ENCODE measurements at places on chromosomes 3 and 15.

GRCh38 chr3:120983841-120984240 lies 75.8 kb downstream of the STXBP5L start:
- DNase-seq, result no peak

DNA sequence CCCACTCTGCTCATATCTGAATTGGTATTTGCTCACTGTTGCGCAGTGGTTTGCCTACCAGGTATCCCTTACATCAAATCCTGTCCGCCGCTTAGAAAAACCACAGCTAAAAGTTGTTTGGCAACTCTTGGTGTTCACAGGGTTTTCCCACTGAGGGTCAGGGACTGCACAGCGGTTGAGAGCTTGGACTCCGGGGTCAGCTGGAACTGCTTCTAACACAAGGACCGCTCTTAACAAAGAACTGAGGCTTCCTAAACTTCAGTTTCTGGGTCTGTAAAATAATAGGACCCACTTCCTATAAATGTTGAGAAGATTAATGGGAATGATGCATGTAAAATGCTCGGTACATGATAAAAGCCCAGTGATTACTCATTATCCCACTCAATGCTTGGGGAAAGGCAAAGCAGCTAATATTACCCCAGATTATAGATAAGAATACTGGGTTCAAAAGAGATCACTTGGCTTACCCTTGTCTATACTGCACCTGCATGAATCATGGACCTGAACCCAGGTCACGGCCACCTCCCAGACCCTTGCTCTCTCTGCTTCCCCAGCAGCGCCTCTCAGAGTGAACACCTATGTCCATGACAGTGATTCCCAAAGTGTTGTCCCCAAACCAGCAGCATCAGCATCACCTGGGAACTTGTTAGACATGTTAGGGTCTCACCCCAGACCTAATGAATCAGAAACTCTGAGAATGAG lies 36.1 kb downstream of the LIPC start:
- DNase-seq, result no peak

DNA sequence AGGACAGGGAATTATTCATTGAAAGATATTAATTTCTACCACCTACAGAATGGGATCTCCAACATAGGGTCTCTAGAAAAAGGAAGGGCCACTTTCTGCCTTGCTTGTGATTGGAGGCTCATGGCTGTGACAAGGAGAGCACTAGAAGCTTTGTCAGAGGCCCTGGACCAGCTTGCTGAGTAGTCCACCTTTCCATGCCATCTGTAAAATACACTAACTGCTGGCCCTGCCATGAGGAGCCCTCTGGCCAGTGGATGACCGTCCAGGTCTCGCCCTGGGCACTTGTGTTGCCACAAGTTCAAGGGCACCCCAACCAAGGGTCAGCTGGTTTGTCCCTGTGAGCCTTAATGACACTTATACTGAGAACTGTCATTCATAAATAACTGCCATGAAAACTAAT lies 1.6 kb upstream of the SYNM start:
- no peak for DNase-seq

GRCh38 chr3:126021224-126021623 lies 52.2 kb downstream of the ROPN1B start:
- DNase-seq, result no peak

Measured in stimulated activated CD8-positive, alpha-beta memory T cell treated with anti-CD3 and anti-CD28 coated beads, Interleukin-4, amount 100 ng/mL, for 1 hour (primary cell).